ENCODE measurements at places on chromosomes 12 and 14. TPM values are rescaled to one million over a fixed set of nuclear protein-coding genes. Genes with fewer than 3 reads are reported as not detected.
A peak's percentile ranks its signal among the peaks of the same experiment; 100 is the strongest.

GRCh38 chr12:108253540-108253939, 85.6 kb downstream of the CMKLR1 start:
- DNase-seq: no peak
- H3K27ac ChIP-seq: no peak overlapping the region
- H3K4me3 ChIP-seq: no peak overlapping the region
- H3K27me3 ChIP-seq: peaks cover 10% of the 10 kb centered on the region
- H3K4me1 ChIP-seq: no peaks in the 10 kb centered on the region

Gene GLT1D1
- 0.33 TPM for total RNA-seq

- no peak overlapping the region for H3K27ac ChIP-seq
- no peaks in the 10 kb centered on the region for H3K27me3 ChIP-seq
- H3K4me3 ChIP-seq: no peak overlapping the region
- H3K4me1 ChIP-seq: no peaks in the 10 kb centered on the region
- no peaks in the 10 kb centered on the region for H3K36me3 ChIP-seq
Observed at GRCh38 chr14:32744811-32745445, 193.8 kb upstream of the NPAS3 start.

GRCh38 chr12:18919871-18920511, 182.1 kb downstream of the CAPZA3 start:
- H3K4me3 ChIP-seq: no peak overlapping the region
- no peaks in the 10 kb centered on the region for H3K27me3 ChIP-seq
- H3K27ac ChIP-seq: no peak overlapping the region

DNA sequence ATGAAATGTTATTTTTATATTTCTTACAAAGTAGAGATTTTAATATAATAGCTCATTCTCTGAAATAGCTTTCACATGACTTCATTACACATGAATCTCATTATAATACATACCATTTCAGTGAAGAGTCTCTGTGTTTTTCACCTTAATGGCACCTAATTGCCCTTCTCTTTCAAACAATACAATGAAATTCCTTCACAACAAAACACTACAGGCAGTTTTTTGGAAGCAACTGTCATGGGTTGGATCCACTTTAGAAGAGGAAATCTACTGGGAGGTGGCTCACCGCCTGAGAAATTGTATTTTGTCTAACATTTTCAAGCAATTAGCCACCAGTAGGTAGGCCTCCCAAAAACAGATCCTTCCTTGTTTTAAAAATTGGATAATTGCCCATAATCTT, 40.3 kb upstream of the RGS6 start:
- no peaks in the 10 kb centered on the region for H3K36me3 ChIP-seq
- DNase-seq: no peak
- H3K27me3 ChIP-seq: no peaks in the 10 kb centered on the region

- no peaks in the 10 kb centered on the region for H3K36me3 ChIP-seq
- peak; percentile 73 for DNase-seq
- no peaks in the 10 kb centered on the region for H3K27me3 ChIP-seq
- peak within 1 kb of the TSS; percentile 59 for H3K4me3 ChIP-seq
- H3K27ac ChIP-seq: peak within 1 kb of the TSS; percentile 84
- peaks cover 7% of the 10 kb centered on the region for H3K4me1 ChIP-seq
Observed at GRCh38 chr12:54032627-54033100, at the start of gene HOXC5. Gene HOXC5 (plus strand): TSS chr12:54033050. CDS start chr12:54033123, 73 bp downstream.

- no peak overlapping the region for H3K27ac ChIP-seq
- no peak for DNase-seq
- H3K4me3 ChIP-seq: no peak overlapping the region
- H3K27me3 ChIP-seq: no peaks in the 10 kb centered on the region
Observed at GRCh38 chr12:130685250-130685787, 30.8 kb downstream of the RIMBP2 start.
